Thoracic aorta (tissue), 2 donors: ENCODE measurements at places on chromosomes 2 and 18. TPM values are rescaled to one million over a fixed set of nuclear protein-coding genes. Genes with fewer than 3 reads are reported as not detected.

DNA sequence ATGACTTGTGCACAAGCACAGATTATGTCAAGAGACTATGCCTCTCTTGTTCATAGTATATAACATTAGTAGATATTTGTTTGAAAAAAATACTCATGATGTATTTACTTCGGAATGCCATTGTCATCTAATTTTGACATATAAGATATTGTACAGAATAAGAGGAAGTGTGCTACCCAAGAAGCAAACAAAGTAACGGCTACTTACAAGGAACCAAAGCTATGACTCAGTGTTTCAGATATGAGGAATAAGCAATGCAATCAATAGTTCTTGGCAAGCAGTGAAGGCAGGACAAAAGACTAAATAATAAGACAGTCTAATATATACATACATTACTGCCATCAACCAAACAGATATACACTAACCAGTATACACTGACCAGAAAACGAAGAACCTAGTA lies 256.3 kb downstream of the CCDC178 start:
- no peaks in the 10 kb centered on the region for H3K27me3 ChIP-seq
- H3K4me1 ChIP-seq: no peaks in the 10 kb centered on the region
- no peak overlapping the region for H3K27ac ChIP-seq
- no peak overlapping the region for H3K4me3 ChIP-seq

KIF5C gene
- 7.3 TPM for total RNA-seq

PID1 gene
- total RNA-seq: 66.2 TPM

- no peak overlapping the region for H3K4me3 ChIP-seq
- DNase-seq: no peak
- H3K27ac ChIP-seq: no peak overlapping the region
- peaks cover 39% of the 10 kb centered on the region for H3K4me1 ChIP-seq
- no peaks in the 10 kb centered on the region for H3K27me3 ChIP-seq
These were observed 30.8 kb downstream of the SESTD1 start for GRCh38 chr2:179233626-179234430.

GRCh38 chr18:23763343-23763742 lies 74.1 kb downstream of the LAMA3 start:
- H3K27ac ChIP-seq: no peak overlapping the region
- H3K36me3 ChIP-seq: no peaks in the 10 kb centered on the region
- H3K27me3 ChIP-seq: no peaks in the 10 kb centered on the region
- H3K4me3 ChIP-seq: no peak overlapping the region
- DNase-seq: no peak
- no peaks in the 10 kb centered on the region for H3K4me1 ChIP-seq

DNA sequence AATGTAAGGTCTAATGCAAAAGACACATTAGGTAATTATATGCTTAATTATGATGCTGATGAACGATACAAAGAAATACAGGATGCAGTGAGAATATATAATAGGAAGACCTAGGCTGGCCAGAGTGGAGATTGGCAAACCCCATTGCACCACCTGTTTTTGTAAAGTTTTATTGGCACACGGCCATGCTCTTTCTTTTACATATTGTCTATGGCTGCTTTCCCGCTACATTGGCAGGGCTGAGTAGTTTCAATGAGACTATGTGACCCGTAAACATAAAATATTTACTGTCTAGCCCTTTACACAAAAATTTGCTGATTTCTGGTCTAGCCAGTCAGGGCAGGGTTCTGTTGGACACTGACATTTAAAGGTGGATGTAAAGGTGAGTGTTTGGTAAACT lies 5.4 kb downstream of the SEC11C start:
- peaks cover 8% of the 10 kb centered on the region for H3K4me1 ChIP-seq
- DNase-seq: no peak
- no peaks in the 10 kb centered on the region for H3K27me3 ChIP-seq
- no peaks in the 10 kb centered on the region for H3K36me3 ChIP-seq
- no peak overlapping the region for H3K27ac ChIP-seq
- no peak overlapping the region for H3K4me3 ChIP-seq

- H3K27ac ChIP-seq: no peak overlapping the region
- no peaks in the 10 kb centered on the region for H3K27me3 ChIP-seq
- no peak overlapping the region for H3K4me3 ChIP-seq
- no peak for DNase-seq
These were observed 1280.5 kb upstream of the CDH2 start for GRCh38 chr18:29457316-29457889.
